Ureter (tissue), 1 donor: ENCODE measurements at places on chromosomes 2 and 18. TPM values are rescaled to one million over a fixed set of nuclear protein-coding genes. Genes with fewer than 3 reads are reported as not detected.

Gene MOGAT1
- not detected for total RNA-seq

Gene ATL2
- 87.2 TPM for total RNA-seq

Gene TLX2
- total RNA-seq: not detected

DNA sequence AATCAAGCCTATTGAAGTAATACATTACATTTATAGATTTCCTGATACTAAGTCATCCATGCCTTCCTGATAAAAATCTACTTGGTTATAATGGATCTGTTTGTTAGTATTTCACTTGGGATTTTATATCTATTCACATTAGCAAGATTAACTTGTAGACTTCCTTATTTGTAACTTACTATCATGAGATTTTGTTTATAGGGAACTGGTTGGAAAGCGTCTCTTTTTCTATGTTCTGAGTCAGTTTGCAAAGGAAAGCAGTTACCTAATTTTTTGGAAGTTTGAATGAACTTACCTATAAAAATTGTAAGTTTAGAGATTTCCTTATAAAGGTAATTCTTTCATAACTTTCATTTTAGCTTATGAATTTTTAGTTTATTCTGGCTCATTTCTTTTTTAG is 141.4 kb downstream of the SMAD7 start:
- no peak for DNase-seq

Gene MAPRE3
- 29.4 TPM for total RNA-seq

Gene MOCOS
- 38.0 TPM for total RNA-seq
